GM13976 (cell line): ENCODE measurements at places on chromosomes 1 and 21.

GRCh38 chr1:114756009-114756892, 1.5 kb downstream of the CSDE1 start:
- peak; percentile 65 for DNase-seq

- no peak for DNase-seq
Measured at GRCh38 chr1:14369526-14370213, 228.8 kb upstream of the KAZN start.

DNA sequence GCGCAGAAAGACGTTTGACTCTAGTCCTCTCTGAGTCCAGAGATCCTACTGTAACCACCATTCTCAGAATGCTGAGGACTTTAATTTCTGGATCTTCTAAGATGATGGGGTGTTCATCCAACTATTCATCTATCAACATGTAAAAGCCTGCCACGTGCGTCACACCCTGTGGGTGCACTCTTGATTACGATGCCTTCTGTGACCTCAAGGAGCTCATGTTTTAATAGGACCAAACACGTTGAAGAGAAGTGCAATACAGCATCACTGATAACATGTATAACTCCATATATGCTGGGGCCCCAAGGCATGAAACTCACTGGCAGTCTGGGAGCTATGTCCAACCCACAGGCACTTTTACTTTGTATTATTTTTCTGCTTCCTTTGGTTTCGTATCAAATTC, 19.0 kb downstream of the KIAA0040 start:
- DNase-seq, result no peak

GRCh38 chr21:45631540-45631939, 12.0 kb upstream of the PCBP3 start:
- DNase-seq, result peak; percentile 30

- DNase-seq, result no peak
Measured at GRCh38 chr1:47751193-47751592, 246.0 kb downstream of the TRABD2B start.

GRCh38 chr1:164662955-164663354, 104.0 kb downstream of the PBX1 start:
- no peak for DNase-seq

GRCh38 chr1:16925635-16926490, 4.1 kb downstream of the CROCC start:
- peak; percentile 52 for DNase-seq

GRCh38 chr21:35924714-35925301, 135.5 kb downstream of the SETD4 start:
- no peak for DNase-seq

- DNase-seq, result peak; percentile 5
Measured at GRCh38 chr1:106746448-106747085, 309.9 kb upstream of the PRMT6 start.

DNA sequence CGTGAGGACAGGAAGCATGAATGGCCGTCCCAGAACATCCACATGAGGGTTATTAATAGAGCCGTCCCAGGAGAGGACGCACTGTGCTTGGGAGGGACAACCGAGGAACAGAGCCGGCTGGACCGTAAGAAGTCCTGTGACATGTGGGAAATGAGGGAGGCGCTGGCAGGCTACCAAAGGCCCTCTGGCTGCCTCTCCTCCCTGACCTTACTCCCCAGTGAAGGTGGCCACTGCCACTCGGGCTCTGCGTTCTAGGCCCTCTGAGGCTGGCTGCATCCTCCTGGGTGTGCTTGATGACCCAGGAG, 15.5 kb upstream of the NPPB start:
- DNase-seq, result no peak

DNA sequence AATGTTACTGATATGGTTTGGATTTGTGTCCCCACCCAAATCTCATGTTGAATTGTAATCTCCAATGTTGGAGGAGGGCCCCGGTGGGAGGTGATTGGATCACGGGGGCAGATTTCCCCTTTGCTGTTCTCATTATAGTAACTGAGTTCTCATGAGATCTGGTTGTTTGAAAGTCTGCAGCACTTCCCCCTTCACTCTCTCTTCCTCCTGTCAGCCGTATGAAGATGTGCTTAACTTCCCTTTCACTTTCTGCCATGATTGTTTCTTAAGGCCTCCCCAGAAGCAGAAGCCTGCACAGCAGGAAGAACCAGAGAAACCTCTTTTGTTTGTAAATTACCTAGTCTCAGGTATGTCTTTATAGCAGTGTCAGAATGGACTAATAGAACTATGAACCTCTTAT, 28.4 kb downstream of the TRIM33 start:
- DNase-seq, result peak; percentile 33

- no peak for DNase-seq
Measured at GRCh38 chr1:12709696-12710095, 6.2 kb upstream of the AADACL3 start.
